Heart right ventricle (tissue), 16 donors: ENCODE measurements at places on chromosomes 7 and 10. TPM values are rescaled to one million over a fixed set of nuclear protein-coding genes. Genes with fewer than 3 reads are reported as not detected.

DNA sequence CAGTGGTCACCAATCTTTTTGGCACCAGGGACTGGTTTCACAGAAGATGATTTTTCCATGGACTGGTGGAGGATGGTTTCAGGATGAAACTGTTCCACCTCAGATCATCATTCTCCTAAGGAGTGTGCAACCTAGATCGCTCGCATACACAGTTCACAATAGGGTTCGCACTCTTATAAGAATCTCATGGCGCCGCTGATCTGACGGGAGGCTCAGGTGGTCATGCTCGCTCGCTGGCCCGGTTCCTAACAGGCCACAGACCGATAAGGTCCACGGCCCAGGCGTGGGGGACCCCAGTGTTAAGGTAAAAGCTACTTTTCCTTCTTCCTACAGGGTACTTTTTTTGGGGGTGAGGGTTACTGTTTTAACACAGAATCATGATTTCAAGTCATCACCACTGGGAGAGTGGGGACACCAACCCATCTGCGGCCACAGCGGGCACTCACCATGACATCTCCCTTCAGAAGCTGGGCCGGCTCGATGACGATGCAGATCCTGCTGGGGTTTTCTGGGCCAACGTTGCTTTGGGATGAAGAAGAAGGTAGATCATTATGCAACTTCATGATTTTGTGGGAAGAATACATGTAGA, 170.5 kb downstream of the TNS3 start:
- DNase-seq: no peak
- H3K36me3 ChIP-seq: peaks cover 57% of the 10 kb centered on the region
- peaks cover 5% of the 10 kb centered on the region for H3K4me1 ChIP-seq
- no peak overlapping the region for H3K27ac ChIP-seq
- H3K27me3 ChIP-seq: no peaks in the 10 kb centered on the region
- no peak overlapping the region for H3K4me3 ChIP-seq

GRCh38 chr7:13489386-13489785, 500.1 kb downstream of the ETV1 start:
- no peak overlapping the region for H3K27ac ChIP-seq
- H3K4me3 ChIP-seq: no peak overlapping the region
- no peaks in the 10 kb centered on the region for H3K27me3 ChIP-seq
- DNase-seq: no peak
- H3K36me3 ChIP-seq: no peaks in the 10 kb centered on the region

TEX36 gene
- polyA plus RNA-seq: not detected

- DNase-seq: no peak
- H3K4me1 ChIP-seq: peaks cover 18% of the 10 kb centered on the region
- no peaks in the 10 kb centered on the region for H3K27me3 ChIP-seq
- peak overlapping the region; percentile 93 for H3K27ac ChIP-seq
- no peaks in the 10 kb centered on the region for H3K36me3 ChIP-seq
Observed at GRCh38 chr10:31694929-31695837, 233.4 kb downstream of the ARHGAP12 start.

AKR1C2 gene
- polyA plus RNA-seq: 25.8 TPM

LRIT1 gene
- polyA plus RNA-seq: not detected

DNA sequence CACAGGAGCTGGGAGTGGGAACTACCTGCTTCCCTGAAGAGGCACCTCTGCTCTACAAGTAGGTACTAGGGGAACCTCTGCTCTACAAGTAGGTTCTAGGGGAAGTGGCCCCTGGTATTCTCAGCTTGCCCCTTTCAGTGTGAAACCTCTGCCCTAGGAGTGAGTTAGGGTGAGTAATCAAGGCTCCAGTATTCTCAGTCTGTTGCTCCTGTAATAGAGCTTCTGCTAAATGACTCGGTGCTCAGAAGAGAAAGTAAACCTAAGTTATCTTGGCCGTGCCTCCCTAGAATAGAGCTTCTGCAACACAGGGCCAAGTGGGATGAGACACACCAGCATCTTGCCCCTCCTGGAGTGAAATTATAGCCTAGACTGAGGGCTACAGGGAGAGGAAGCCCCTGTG, 13.4 kb upstream of the RASSF4 start:
- H3K27me3 ChIP-seq: no peaks in the 10 kb centered on the region
- H3K4me3 ChIP-seq: no peak overlapping the region
- H3K36me3 ChIP-seq: no peaks in the 10 kb centered on the region
- DNase-seq: no peak
- H3K27ac ChIP-seq: no peak overlapping the region

TAX1BP1 gene
- polyA plus RNA-seq: 95.3 TPM

DNA sequence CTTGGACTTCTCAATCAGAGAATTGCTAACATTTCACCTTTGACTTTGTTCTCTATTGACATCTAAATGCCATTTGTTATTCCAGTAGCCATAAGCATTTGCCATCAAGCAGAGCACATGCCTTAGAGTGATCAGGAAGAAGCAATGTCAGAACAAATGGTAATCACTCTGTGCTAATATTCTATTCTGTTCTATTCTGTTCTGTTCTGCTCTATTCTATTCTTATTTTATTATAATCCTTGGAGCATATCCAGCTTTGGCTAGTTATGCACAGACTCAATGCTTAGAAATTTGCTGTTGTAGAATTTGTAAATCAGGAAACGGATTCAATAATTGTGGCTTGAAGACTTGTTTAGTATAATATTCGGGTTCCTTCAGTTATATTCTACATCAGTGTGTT, 175.4 kb downstream of the EXOC4 start:
- H3K4me1 ChIP-seq: no peaks in the 10 kb centered on the region
- DNase-seq: no peak
- H3K27me3 ChIP-seq: no peaks in the 10 kb centered on the region
- H3K36me3 ChIP-seq: no peaks in the 10 kb centered on the region
- H3K27ac ChIP-seq: no peak overlapping the region

DNA sequence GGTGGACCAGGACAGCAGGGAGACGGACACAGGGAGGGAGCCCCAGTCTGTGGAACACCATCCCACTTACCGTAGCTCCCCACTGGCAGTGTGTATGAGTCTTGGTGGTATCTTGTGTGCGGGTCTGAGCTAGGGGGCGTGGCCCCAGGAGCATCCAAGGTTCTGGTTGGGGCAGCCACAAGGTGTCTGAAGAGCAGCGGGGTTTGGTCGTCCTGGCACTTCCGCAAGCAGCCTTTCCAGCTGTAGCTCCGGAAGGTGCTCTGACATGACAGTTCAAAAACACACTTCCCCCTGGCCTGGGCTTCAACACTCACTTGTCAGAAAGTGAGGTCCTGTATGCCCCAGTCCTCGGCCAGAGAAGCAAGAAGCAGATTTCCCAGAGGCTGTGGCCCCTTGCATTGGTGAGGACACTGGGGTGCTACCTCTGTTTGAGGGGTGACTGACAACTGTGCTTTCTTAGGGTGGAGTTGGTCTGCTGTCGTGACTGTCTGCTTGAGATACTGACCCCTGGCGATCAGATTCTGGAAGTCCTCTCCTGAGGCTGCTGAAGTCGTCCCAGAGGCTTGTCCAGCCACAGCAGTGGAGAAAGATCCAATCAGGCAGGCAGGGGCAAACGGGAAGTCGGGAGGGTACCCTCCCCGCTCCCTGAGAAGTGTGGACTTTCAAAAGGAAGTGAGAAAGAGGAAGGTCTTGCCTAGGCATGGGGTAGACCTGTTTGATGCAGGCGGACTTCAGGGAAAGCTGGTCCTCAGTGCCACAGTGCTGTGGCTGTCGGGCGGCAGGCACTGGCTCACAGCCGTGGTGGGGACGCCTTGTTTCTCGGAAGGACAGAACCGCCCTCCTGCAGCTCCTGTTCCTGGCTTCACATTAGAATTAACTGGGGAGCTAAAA, 51.4 kb upstream of the PFKFB3 start:
- no peaks in the 10 kb centered on the region for H3K36me3 ChIP-seq
- no peak overlapping the region for H3K4me3 ChIP-seq
- H3K4me1 ChIP-seq: no peaks in the 10 kb centered on the region
- no peak overlapping the region for H3K27ac ChIP-seq
- DNase-seq: peak; percentile 42

RAB19 gene
- polyA plus RNA-seq: not detected

GRCh38 chr7:128381161-128381821, 19.8 kb upstream of the PRRT4 start:
- no peak overlapping the region for H3K4me3 ChIP-seq
- H3K4me1 ChIP-seq: peaks cover 4% of the 10 kb centered on the region
- no peaks in the 10 kb centered on the region for H3K27me3 ChIP-seq
- no peaks in the 10 kb centered on the region for H3K36me3 ChIP-seq
- no peak overlapping the region for H3K27ac ChIP-seq

- peaks cover 17% of the 10 kb centered on the region for H3K4me1 ChIP-seq
- no peaks in the 10 kb centered on the region for H3K36me3 ChIP-seq
- no peak overlapping the region for H3K27ac ChIP-seq
- H3K27me3 ChIP-seq: no peaks in the 10 kb centered on the region
- H3K4me3 ChIP-seq: no peak overlapping the region
- DNase-seq: no peak
Observed at GRCh38 chr10:132390170-132390920, 6.7 kb upstream of the PWWP2B start.

DNA sequence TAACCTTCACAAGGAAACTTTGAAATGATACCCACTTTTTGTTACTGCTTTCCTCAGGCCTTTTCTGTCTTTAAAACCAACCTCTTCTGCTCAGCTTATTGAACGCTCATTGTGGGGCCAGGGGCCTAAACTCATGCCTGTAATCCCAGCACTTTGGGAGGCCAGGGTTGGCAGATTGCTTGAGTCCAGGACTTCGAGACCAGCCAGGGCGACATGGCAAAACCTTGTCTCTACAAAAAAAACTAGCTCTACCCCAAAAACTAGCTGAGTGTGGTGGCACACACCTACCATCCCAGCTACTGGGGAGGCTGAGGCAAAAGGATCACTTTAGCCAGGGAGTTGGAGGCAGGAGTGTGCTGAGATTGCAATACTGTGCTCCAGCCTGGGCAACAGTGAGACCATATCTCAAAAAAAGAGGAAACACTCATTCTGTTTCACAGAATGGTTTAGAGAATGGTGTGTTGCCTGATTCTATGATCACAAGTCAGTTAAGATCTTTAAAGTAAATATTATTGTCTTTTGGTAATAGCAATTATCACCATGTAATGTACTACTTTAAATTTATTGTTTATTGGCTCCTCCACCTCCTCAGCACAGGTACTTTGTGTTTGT, 51.1 kb downstream of the KCTD7 start:
- H3K4me3 ChIP-seq: no peak overlapping the region
- DNase-seq: no peak
- no peaks in the 10 kb centered on the region for H3K27me3 ChIP-seq

- no peak overlapping the region for H3K27ac ChIP-seq
- peaks cover 6% of the 10 kb centered on the region for H3K27me3 ChIP-seq
- DNase-seq: no peak
- no peak overlapping the region for H3K4me3 ChIP-seq
- H3K36me3 ChIP-seq: no peaks in the 10 kb centered on the region
- H3K4me1 ChIP-seq: no peaks in the 10 kb centered on the region
Observed at GRCh38 chr7:6556196-6556595, 4.9 kb upstream of the GRID2IP start.

DNA sequence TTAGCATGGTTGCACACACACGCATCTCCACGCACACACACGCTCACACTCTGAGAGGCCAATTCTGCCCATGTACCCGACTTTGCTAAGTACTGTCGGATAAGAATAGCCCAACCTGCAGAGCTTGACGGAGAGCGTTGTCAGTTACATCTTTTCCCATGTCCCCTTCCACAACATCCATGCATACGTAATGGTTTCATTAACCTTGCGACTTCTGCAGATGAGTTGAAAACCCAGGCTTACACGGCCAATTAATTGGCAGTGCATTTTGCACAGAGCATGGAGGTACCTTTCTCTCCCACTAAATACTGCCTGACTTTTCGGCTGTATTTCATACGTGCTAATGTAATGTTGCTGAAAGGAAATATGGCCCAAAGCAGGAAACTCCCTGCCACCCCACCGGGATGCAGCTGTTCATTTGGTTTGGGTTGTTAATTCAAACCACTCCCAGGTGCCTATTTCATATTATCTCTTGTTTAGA, 291.2 kb upstream of the HABP2 start:
- no peaks in the 10 kb centered on the region for H3K36me3 ChIP-seq
- H3K27ac ChIP-seq: no peak overlapping the region
- peaks cover 9% of the 10 kb centered on the region for H3K27me3 ChIP-seq
- no peak for DNase-seq
